ENCODE measurements at places on chromosomes 4 and X.

GRCh38 chrX:110338935-110339334 is 19.7 kb upstream of the RTL9 start:
- no peak for DNase-seq

DNA sequence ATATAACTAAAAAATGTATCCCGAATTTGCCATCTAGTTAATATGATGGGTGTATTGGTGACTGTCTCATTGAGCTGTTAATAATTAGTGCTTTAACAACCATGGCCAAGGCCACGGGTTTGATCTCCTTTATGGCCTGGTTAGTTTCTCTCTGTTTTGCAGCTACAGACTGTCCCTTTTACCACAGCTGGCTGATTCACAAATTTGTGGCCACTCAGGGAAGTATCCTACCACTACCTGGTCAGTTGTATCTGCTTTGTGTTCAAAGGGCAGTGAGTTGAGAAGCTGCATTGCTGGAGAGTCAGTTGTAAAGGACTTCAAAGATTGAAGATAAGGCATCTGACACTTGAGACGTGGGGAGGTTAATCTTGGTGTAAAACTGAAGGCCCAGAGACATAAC is 219.1 kb upstream of the BMP3 start:
- no peak for DNase-seq

GRCh38 chr4:41757521-41758156 is 9.1 kb upstream of the PHOX2B start:
- DNase-seq = no peak

DNA sequence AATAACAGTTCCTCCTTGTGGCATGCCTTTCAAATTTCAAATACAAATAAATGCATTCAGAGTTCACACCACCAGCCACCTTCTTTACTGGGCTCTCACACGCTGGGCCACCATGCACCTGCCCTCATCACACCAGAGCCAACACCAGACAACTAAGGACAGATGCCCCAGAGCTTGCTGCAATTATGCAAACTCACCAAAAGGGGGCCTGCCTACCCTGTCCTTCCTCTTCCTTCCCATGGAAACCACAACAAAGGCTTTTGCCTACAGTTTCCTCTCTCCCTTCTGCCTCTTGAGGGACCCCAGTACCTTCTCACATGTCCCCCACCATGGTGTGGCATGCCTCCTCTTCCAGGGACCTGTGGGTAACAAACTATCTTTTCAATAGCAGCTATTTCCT is 1333.9 kb upstream of the TENM3 start:
- no peak for DNase-seq

DNA sequence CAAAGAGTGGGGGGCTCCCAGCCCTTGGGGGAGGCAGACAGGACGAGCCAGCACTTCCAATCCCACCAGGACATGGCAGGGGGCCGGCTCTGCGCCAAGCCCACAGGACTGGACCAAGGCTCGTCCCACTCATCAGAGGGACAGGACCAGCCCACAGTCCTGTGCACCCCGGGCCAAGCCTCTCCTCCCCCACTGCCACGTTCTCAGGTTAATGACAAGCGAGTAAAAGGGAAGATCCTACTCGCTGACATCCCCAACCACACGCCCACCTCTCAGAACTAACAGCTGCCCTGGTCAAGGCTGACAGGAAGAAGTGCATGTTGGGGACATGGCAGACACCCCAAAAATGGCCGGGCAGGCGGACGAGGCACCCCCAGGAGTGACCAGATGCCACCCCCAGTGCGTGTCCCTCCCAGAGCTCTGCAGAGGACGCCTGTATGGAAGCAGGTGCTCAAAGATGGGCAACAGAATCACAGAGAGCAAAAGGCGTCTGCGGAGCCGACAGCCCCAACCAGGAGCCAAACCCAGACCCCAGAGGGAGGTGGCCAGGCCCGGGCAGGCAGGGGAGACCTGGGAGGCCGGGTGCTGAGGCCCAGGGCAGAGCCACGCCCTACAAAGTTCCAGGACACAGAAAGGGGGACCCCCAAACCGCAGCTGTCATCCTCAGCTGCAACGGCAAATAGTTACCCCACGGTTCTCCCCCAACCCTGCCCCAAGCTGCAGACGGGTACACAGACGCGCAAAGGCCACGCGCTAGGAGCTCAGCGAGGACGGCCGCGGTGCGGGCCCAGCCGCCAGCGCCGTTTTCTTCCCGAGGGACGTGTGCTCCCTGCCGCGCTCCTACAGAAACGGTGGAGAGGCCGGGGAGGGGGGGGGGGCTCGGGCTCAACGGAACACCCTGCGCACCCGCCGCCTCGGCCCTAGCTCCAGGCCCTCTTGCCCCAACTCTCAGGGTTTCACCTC is 1.7 kb downstream of the CTBP1 start:
- DNase-seq = no peak

DNA sequence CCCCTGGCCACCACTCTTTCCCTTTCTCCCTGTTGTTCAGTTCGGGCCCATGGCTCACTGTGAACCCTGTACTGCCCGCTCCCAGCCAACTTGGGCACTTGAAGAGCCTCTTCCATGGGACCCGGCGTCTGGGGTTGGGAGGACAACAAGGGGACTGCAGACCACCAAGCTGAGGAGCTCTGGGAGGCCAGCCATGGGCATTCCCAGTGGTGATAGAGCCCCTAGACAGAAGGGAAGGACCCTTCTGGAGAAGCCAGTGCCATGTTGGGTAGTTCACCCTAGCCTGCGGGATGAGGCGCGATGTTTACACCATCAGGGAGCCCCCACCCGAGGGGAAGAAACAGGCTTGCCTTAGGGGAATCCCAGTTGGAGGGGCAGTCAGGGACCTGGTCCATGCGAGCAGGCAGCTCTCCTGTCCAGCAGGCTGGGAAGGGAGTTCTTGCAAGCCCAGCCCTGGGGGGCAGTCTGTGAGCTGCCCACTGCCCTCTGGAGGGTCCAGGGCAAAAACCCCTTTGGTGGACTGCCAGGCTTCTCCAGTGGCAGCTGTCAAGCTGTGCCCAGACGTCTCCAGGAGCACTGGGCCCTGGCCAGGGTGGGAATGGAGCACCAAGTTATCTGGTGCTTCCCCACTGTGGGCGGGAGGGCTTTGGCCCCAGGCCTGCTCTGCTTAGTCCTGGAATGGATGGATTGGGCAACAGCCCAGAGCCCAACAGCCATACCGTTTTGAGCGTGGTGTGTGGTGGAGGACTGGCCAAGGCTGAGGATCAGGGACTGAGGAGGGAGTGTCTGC is 23.7 kb upstream of the UBA1 start:
- no peak for DNase-seq

DNA sequence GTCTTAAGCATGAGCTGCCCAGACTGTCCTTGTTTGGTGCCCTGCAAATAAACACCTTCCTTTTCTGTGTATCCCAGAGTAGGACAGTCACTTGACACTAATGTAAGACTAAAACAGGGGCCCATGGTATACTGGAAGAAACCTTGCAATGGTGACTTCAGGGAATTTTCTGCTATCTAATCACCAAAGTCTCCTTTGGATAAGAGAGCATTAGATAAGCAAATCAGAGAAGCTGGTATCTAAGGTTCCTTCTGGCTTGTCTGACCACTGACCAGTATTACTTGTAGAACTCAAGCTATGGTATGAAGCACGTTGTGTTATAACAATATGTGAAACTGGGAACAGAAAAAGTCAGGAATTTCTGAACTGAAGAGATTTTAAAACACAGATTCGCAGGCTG is 173.9 kb downstream of the COL25A1 start:
- DNase-seq = no peak

- no peak for DNase-seq
These were observed 68.6 kb downstream of the PRKG2 start for GRCh38 chr4:81146466-81146865.

DNA sequence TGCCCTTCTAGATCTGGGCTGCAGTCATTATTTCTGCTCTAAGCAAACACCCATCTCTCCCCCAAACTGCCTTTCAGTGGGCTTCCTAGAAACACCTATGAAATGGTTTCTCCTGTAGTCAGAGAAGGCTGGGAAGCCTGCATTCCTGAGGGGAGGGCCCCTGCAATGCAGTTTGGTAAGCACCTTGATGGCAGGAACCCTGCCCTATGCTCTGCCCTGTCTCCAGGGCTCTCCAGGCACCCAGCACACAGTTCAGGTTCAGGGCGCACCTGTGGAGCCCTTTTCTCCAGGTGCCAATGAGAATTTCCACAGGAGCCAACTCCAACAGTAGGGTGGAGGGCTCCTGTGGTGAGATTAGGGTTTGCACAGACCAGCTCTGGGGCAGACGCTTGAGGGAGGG is 69.1 kb upstream of the FBXW7 start:
- no peak for DNase-seq

- no peak for DNase-seq
These were observed 30.1 kb downstream of the SPATA18 start for GRCh38 chr4:52081216-52081615.

- peak; percentile 47 for DNase-seq
These were observed 49.2 kb upstream of the DDX53 start for GRCh38 chrX:22950269-22951266.

- no peak for DNase-seq
These were observed 34.5 kb downstream of the LINC00632 start for GRCh38 chrX:140744085-140744484.

DNA sequence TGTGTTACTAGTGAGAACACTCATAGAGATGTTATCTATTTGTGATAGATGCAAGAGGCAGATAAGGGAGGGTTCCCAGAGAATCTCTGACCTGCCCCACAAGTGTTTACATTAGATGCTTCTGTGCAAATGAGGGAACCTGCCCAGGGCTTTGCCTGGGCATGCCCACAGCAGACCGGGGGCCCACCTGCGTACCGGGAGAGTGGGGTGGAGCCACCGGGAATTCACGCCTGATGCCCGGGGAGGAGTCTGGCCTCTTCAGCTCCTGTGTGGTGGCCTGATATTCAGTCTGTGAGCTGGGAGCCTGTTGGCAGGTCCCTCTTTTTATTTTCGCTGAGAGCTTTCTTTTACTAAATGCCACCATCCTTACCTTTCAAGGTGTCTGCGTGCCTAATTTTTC is 155.7 kb downstream of the SNCA start:
- no peak for DNase-seq

DNA sequence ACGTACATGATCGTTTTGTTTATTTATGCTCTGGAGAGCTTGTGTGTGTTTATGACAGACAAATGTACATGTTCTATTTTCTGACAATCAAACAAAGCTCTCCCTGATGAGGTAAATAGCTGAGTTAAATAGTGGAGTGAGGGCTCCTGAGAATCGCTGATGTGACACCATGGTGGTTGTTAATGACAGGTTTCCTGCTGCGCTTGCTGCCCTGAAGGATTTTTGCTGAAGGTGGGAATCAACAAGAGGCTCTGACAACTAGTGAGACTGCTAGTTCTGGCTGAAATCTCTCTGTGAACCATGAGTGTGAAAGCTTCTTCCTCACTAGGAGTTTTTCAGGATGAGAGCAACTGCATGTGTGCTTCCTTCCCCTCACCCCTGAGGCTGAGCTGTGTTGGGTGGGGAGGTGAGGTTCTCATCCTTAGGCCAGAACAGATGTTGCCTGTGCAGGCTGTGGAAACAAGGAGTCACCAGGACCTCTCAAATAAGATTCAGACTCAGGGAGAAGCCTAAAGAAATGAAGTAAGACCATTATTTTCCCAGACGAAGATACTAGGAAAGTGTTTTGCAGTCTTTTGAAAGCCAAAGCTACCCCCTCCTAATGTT is 173.4 kb upstream of the JADE1 start:
- no peak for DNase-seq

DNA sequence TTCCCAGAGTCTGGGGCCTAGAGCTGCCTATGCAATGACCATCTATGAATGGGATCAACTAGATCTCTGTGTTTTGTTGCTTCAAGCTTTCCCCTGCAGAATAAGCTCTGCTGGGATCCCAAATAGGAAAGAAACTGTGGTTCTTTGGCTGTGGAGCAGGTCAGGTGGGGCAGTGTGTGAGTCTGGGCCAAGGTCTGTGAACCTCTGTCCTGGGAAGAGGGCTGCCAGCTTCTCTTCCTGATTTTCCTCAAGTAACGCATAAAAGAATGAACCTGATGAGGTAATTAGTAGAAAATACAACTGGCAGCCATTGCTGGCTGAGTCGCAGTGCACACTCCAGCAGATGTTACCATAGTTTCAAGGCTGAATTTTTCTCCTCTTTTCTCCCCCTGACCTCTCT is 4.6 kb upstream of the PIN4 start:
- DNase-seq = no peak

GRCh38 chr4:41656572-41657520 is 91.7 kb downstream of the PHOX2B start:
- no peak for DNase-seq

Data from smooth muscle cell of the brain vasculature (primary cell).